NCI-H1694 (cell line): ENCODE measurements at places on chromosomes 2 and 18.

DNA sequence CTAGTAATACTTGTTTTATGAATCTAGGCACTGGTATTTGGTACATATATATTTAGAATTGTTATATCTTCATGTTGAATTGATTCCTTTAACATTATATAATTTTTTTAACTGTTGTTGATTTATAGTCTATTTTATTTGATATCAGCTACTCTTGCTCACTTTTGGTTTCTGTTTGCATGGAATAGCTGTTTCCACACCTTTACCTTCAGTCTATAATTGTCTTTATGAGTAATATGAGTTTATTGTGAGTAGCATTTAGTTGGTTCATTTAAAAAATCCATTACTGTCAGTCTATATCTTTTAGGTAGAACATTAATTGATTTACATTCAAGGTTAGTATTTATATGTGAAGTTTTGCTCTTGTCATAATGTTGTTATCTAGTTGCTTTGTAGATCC, 58.6 kb downstream of the SMCHD1 start:
- DNase-seq: no peak

DNA sequence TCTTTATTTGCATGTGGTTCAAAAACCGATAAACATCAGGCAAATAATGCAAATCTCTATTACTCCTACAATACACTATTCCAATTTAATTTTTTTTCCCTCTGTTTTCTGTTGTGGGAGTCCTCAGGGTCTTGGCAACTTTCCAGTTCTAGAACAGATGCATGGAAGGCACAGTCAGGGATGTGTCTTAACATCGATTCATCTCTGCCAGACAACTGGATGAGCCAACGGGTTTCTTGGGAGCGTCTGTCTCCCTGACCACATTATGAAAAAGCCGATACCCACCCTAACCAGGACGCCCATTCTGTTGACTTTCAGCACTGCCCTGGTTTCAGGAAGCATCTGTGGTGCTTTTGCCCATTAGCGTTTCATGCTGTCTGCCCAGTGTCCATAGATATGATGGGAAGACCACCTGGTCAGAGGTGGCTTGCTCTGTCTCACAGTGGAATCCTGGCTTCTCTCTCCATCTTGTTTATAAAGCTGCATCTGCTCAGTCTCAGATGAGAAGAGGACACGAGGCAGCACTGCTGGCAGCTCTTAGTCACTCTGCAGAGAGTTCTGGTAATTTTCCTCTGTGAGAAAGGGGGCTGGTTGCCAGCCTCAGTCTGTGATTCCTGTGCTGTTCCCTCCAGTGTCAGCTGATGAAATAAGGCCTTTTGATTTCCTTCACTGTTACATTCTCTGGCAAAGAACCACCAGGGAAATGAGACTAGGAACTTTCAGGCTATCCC, 57.9 kb upstream of the KCNE4 start:
- peak; percentile 80 for DNase-seq

GRCh38 chr18:2204736-2205135, 366.6 kb downstream of the METTL4 start:
- no peak for DNase-seq

- DNase-seq: no peak
These were observed 175.8 kb upstream of the PIEZO2 start for GRCh38 chr18:11324956-11325882.

DNA sequence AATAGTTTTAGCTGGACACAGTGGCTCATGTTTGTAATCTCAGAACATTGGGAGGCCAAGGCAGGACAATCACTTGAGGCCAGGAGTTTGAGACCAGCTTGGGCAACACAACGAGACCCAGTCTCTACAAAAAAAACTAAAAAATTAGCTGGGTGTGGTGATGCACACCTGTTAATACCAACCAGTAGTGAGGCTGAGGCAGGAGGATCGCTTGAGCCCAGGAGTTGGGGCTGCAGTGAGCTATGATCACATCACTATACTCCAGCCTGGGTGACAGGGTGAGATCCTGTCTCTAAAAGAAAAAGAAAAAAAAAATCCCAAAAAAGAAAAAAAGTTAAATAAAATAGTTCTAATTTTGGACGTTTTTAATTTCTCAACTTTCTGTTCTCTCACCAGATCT, 68.7 kb downstream of the MAP4K3 start:
- DNase-seq: no peak

DNA sequence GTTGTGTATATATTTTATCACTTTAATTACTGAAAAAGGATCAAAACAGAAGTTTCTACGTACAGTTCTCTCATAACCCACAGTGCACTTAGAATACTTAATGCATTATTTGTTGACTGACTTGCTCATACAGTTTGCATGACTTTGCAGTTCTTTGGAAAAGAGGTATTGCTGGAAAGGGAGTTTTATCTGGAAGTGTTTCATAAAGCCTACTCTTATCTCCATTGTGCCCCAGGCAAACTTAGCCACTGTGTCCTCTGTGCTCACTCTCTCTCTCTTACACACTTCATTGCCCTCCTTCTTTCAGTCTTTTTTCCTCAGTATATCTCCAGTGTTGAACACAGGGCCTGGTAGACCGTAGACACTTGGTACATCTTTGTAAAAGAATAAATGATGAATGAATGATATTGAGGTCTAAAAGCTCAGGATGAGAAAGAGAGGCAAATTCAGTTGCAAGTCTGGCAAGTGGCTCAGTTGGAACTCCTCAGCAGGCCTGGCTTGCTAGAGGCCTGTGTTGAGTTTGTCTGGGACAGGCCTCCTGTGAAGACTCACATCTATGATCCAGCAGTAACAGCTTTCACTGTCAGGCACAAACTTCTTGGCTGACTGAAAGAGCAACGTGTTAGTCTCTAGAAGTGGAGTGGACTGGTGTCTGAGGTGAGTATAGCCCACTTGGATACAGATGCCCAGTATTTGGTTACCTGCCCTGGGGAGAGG, 56.1 kb downstream of the SETBP1 start:
- DNase-seq: no peak

DNA sequence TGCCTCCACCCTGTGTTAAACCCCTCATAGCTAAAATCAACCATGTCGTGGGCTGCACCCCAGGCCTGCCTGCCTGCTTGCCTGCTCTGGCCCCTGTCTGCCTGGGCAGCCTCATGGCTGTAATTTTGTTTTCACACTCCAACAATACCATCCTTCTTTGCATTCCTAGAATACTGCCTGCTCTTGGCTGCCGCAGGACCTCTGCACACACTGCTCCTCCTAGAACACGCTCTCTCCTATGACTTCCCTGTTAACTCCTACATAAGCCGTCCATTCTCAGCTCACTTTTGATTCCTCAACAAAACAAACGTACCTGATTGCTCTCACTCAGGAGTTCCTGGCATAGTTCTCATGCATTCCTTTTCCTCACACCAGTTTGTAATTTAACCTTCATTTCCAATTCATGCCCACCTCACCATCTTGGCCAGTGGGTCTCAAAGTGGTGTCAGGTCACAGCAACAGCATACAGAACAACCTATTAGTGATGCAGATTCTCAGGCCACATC, 2.5 kb downstream of the UXS1 start:
- DNase-seq: no peak

- DNase-seq: no peak
These were observed 37.6 kb downstream of the CHMP3 start for GRCh38 chr2:86525421-86526340.

- no peak for DNase-seq
These were observed 107.0 kb downstream of the RNF144A start for GRCh38 chr2:7024261-7024660.

- no peak for DNase-seq
These were observed 11.6 kb downstream of the TRAF3IP1 start for GRCh38 chr2:238331916-238332315.

DNA sequence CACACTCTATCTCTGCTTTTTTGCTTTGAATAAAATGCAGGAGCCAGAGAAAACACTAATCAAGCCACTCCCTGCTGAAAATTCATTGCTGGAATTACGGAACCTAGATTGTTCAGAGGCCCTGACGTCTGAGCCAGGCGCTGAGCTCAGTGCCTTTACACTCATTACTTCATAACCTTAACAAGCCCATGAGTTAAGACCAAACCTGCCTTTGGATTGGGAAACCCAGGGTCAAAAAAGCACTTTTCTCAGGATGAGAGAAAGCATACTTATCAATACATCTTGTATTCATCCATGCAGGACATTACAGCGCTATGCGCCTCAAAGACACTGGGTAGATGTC, 762 bp downstream of the INO80C start:
- no peak for DNase-seq

GRCh38 chr2:160517731-160518130, 24.1 kb upstream of the RBMS1 start:
- DNase-seq: no peak

GRCh38 chr18:11937874-11938478, 29.9 kb upstream of the MPPE1 start:
- peak; percentile 62 for DNase-seq

- DNase-seq: no peak
These were observed 286.2 kb downstream of the ZNF516 start for GRCh38 chr18:76208678-76209306.

DNA sequence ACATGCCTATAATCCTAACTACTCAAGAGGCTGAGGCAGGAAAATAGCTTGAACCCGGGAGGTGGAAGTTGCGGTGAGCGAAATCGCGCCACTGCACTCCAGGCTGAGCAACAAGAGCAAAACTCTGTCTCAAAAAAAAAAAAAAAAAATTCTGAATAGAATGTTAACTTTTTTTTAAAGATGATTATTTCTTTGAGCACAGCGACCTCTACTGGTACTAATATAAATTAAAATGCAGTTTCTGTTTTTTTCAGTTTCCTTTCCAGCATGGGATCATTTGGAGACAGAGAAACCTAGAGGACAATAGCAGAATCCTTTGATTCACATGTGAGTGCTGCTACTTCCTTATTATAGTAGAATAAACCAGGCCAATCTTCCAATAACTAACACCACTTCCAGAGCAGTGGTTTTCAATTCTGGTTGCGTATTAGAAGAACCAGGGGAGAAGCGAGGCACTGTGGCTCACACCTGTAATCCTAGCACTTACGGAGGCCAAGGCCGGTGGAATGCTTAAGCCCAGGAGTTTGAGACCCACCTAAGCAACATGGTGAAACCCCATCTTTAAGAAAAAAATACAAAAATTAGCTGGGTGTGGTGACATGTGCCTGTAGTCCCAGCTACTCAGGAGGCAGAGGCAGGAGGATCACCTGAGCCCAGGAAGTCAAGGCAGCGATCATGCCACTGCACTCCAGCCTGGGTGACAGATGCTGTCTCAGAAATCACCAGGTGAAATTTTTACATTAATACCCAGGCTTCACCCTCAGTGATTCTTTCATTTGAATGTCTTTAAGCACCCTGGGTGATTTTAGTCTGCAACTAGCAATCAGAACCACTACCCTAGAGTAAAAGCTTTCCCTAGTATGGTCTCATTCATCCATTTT, 10.1 kb downstream of the SRSF7 start:
- DNase-seq: peak; percentile 45

- no peak for DNase-seq
These were observed 126.2 kb downstream of the FSHR start for GRCh38 chr2:49028101-49028500.
